ENCODE measurements at places on chromosomes 2 and 18.

DNA sequence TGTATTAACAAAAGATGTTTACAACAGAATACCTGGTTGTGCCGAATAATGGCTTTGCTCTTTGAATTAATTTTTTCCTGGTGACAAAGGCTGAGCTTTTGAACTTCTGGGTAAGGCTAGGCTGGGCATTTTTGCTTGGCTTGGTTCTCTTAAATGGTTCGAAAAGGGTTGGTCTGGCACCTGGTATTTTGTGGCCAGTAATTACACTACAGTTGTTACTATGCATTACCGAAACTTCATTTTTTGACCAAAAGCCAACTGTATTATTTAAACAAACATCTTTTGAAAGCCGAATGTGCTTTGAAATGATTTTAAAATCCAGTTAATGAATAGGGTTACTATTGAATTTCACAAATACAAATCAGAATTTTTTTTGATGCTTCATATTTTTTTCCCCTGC is 19.4 kb upstream of the NFE2L2 start:
- DNase-seq: no peak

- DNase-seq: no peak
Measured at GRCh38 chr2:197088694-197089093, 162.2 kb upstream of the PGAP1 start.

- no peak for DNase-seq
Measured at GRCh38 chr18:59861963-59862819, 37.6 kb upstream of the PMAIP1 start.

- DNase-seq: no peak
Measured at GRCh38 chr2:182548031-182548950, 121.5 kb upstream of the PDE1A start.

GRCh38 chr2:229642371-229642770 is 72.0 kb downstream of the DNER start:
- DNase-seq: no peak

GRCh38 chr2:232293191-232293590 is 85.4 kb upstream of the ALPP start:
- DNase-seq: no peak

- no peak for DNase-seq
Measured at GRCh38 chr18:26487437-26487836, 60.9 kb downstream of the KCTD1 start.

- no peak for DNase-seq
Measured at GRCh38 chr2:15729709-15730544, 138.3 kb downstream of the DDX1 start.

Measured in stimulated activated CD4-positive, alpha-beta T cell treated with anti-CD3 and anti-CD28 coated beads, Interleukin-15, amount 100 ng/mL, for 1 hour (primary cell).